Epithelial cell of alveolus of lung (primary cell): ENCODE measurements at places on chromosomes 7 and 10. TPM values are rescaled to one million over a fixed set of nuclear protein-coding genes. Genes with fewer than 3 reads are reported as not detected.

The CYP26C1 gene
- total RNA-seq: 0.13 TPM in 1 of 2 replicates, not detected in the other

The GHRHR gene
- not detected in 2 replicates for total RNA-seq

The CDHR3 gene
- total RNA-seq: 3.4 TPM in 1 of 2 replicates, not detected in the other

The NYAP1 gene
- total RNA-seq: 2.2 and 10.5 TPM in 2 replicates

The CCDC172 gene
- not detected in 2 replicates for total RNA-seq

The PRKCQ gene
- total RNA-seq: 0.24 and 0.65 TPM in 2 replicates

The AMPH gene
- 2.8 and 6.0 TPM in 2 replicates for total RNA-seq

The GCK gene
- 0.56 and 1.2 TPM in 2 replicates for total RNA-seq

The BAMBI gene
- total RNA-seq: 15.5 and 23.4 TPM in 2 replicates

The FAM241B gene
- 0.65 TPM in 1 of 2 replicates, not detected in the other for total RNA-seq

The NPC1L1 gene
- total RNA-seq: 0.24 TPM in 1 of 2 replicates, not detected in the other

The RPEL1 gene
- 0.13 TPM in 1 of 2 replicates, not detected in the other for total RNA-seq

The DNAJC12 gene
- 11.5 and 21.9 TPM in 2 replicates for total RNA-seq

The OR9A2 gene
- not detected in 2 replicates for total RNA-seq

The C10orf67 gene
- total RNA-seq: 0.13 TPM in 1 of 2 replicates, not detected in the other

The KIN gene
- total RNA-seq: 3.0 and 7.0 TPM in 2 replicates

The CUEDC2 gene
- 122 and 133 TPM in 2 replicates for total RNA-seq

The GPR26 gene
- not detected in 2 replicates for total RNA-seq

The PRKAR2B gene
- total RNA-seq: 7.9 and 47.7 TPM in 2 replicates

The GOLGA7B gene
- total RNA-seq: not detected in 2 replicates

The NRG3 gene
- total RNA-seq: 0.52 TPM in 1 of 2 replicates, not detected in the other

The TCF7L2 gene
- total RNA-seq: 3.5 and 25.2 TPM in 2 replicates

The APBB1IP gene
- total RNA-seq: under 0.01 TPM in 1 of 2 replicates, not detected in the other

The SORBS1 gene
- 0.16 and 0.39 TPM in 2 replicates for total RNA-seq

The IFIT5 gene
- total RNA-seq: 19.2 and 21.2 TPM in 2 replicates
